Ascending aorta (tissue), 2 donors: ENCODE measurements at places on chromosomes 4 and X.

GRCh38 chr4:38184404-38184803, 224.2 kb downstream of the PTTG2 start:
- no peak for DNase-seq

GRCh38 chrX:47190445-47191269, 3.0 kb upstream of the UBA1 start:
- DNase-seq: peak; percentile 90

- DNase-seq: no peak
Measured at GRCh38 chrX:14936561-14936960, 63.3 kb downstream of the MOSPD2 start.

GRCh38 chrX:107153005-107153404, 34.4 kb upstream of the RBM41 start:
- no peak for DNase-seq

- no peak for DNase-seq
Measured at GRCh38 chr4:188688956-188689355, 549.7 kb downstream of the TRIML1 start.

- no peak for DNase-seq
Measured at GRCh38 chr4:168408620-168409019, 71.7 kb downstream of the DDX60L start.

GRCh38 chrX:70166601-70167590, 10.4 kb upstream of the DGAT2L6 start:
- DNase-seq: no peak

DNA sequence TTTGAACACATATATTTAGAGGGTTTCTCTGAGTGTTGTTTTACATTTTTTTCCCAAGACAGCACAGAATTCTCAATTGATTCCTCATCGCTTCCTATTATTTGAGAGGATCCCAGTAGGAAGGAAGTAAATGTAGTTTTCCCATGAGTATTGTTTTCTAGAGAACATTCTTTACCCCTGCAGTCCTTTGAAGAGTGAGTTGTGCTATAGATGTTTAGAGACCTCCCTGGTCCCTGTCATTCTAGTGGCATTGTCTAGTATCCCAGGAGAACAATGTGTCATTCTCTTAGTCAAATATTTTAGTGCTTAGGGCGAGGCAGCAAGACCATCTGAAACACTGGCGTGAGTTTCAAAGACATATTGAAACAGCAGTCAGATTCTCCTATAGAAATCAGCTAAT, 32.5 kb downstream of the SORBS2 start:
- no peak for DNase-seq
